Stimulated activated CD8-positive, alpha-beta memory T cell treated with anti-CD3 and anti-CD28 coated beads, Interleukin-15, amount 100 ng/mL, for 1 hour (primary cell): ENCODE measurements at places on chromosomes 1 and 21.

- no peak for DNase-seq
These were observed 252.4 kb downstream of the TOMM20 start for GRCh38 chr1:234875953-234876855.

DNA sequence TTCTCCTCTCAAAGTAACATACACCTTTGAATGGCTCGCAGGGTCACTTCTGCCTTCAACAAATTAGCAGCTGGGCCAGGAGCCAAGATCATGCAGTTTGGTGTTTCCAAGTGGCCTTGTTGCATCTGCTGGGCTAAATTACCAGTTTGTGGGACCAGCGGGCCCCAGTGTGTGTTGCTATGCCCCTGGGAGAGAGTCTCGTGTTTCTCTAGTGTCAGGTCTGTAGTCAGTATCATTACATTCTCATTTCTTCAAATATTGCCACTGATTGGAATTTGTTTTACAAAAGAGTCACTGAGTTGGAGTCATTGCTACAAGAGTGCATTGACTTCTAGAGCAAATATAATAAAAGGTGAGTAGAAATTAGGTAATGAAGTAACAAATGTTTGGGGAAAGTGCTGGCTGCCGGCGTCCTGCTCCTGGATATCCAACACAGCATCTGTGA is 35.5 kb downstream of the RHOU start:
- DNase-seq = no peak

GRCh38 chr1:30809514-30810263 is 52.1 kb upstream of the LAPTM5 start:
- DNase-seq = no peak

GRCh38 chr1:202569393-202570322 is 140.6 kb downstream of the SYT2 start:
- no peak for DNase-seq

GRCh38 chr1:192133350-192133926 is 24.8 kb upstream of the RGS18 start:
- no peak for DNase-seq

- DNase-seq = no peak
These were observed 107.2 kb upstream of the WNT4 start for GRCh38 chr1:22249928-22250680.

DNA sequence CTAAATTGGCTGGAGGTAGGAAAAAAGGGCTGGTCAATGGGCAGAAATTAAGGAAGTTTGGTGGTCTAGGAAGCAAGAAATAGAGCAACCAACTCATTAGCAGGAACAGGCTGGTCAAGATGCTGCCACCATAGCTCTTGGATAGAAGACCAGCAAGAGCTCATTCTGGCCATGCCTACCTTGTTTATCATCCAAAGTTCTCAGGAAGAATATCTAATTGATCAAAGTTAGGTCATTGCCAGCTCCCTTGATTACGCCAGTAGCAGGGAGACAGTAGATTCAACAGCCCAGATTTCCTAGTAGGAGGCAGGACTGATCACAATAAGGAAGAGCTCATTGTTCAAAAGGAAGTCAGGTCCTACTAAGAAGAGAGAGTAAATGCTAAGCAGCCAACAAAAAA is 370.2 kb downstream of the GPATCH2 start:
- DNase-seq = no peak

- no peak for DNase-seq
These were observed 48.2 kb downstream of the NTPCR start for GRCh38 chr1:232998646-232999045.

DNA sequence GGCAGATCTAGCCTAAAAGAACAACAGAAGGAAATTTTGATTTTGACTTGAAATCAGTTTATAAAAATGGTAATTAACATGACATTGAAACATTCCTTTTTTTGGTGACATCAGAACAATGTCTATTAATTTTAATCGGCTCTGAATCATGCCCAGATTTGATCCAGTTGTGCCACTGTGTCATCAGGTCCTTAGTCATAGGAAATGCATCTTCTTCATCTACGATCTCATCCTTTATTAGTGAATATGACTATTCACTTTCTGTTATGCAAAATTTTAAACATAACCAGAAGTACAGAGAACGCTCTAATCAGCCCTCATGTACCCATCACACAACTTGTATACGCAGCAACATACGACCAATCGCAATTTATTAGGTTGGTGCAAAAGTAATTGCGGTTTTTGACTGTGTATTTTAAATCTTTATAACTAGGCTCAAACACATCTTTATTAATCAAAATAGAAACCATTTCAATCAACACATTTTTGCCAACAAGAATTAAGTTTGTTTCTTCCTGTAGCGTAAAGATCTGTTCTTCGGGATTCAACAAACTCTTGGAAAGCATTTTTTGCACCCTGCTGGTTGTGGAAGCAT is 40.3 kb upstream of the TLR5 start:
- DNase-seq = no peak

- DNase-seq = no peak
These were observed 2.7 kb downstream of the AK4 start for GRCh38 chr1:65150583-65151263.

DNA sequence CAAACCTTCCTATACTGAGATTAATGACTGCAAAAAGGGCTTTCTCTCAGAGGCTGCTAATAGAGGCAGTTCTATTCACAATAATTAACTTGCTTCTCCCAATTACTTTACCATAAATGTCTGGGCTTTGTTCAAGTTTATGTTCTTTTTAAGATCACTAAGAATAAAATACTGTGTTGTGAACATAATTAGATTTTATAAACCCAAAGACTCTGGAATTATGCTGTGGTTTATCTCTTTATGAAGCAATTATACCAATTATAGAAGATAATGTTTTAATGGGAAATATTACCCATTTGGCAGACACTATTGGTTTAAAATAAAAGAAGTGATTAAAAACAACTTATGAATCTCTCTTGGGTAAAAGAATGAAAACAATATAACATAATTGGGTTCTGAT is 43.5 kb upstream of the IL12RB2 start:
- no peak for DNase-seq

- DNase-seq = no peak
These were observed 16.1 kb downstream of the ENSA start for GRCh38 chr1:150613061-150613920.

GRCh38 chr1:233613252-233614172 is at the start of gene KCNK1:
KCNK1 (plus strand) TSS chr1:233614106; CDS start chr1:233614172, 66 bp downstream.
- DNase-seq = no peak

- DNase-seq = no peak
These were observed 490 bp downstream of the SERINC2 start for GRCh38 chr1:31413405-31414001.

- no peak for DNase-seq
These were observed 54.4 kb downstream of the SYT6 start for GRCh38 chr1:114099268-114099667.

DNA sequence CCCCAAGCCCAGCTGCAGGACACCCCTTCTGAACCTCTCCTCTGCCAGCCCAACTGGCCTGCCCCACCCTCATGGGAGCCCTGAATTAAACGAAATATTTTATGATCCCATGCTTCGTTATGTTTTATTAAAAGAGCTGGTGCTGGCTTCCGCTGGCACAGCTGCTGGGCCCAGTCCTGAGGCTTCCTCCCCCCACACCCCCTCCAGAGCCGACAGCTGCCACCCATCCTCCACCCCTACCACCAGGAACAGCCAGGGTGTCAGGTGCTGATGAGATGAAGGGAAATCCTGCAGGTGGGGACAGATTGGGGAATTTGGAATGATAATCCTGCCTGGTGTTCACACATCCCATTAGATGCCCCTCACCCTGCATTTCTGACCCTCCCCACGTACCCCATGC is 19.0 kb downstream of the IGSF21 start:
- no peak for DNase-seq

GRCh38 chr1:6646499-6647148 is 22.0 kb downstream of the THAP3 start:
- DNase-seq = no peak

DNA sequence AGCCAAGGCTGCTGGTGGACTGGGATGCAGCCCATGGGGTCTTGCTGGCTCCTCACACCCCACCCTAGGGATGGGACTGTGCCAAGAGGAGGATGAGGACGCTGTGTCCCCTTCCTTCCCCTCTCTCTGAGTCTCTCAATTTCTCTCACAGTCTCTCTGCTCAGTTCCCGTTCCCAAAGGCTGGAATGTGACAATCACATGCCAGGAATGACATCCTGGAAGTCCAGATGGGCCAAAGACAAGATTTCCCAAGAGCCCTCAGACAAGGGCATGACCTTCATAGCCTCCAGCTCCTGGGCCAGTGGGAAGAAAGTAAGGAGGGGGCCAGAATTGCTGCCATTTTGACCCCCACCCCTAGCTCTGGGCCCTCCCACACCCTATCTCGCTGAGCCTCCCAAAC is 7.6 kb upstream of the CDCP2 start:
- DNase-seq = no peak

- no peak for DNase-seq
These were observed 121.2 kb upstream of the SGIP1 start for GRCh38 chr1:66412704-66413103.

DNA sequence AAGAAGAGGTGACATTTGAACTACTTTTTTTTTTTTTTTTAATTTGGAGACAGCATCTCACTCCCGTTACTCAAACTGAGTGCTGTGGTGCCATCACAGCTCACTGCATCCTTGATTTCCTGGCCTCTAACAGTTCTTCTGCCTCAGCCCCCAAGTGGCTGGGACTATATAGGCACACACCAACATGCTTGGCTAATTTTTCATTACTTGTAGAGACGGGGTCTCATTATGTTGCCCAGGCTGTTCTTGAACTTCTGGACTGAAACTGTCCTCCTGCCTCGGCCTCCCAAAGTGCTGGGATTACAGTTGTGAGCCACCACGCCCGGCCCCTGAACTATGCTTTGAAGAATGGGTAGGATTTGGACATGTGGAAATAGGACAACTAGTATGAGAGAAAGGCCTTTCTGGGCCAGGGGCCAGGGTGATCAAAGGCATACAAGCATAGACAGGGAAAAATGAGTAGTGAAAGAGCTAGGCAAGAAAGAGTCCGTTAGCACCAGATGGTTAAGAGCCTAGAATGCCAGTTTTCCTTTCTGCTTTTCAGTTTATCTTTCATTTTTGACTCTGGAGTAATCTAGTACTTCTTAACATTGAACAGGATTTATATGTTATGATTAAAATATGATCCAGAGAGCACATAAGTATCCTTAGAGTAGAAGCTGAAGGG is 6.3 kb downstream of the RABGAP1L start:
- DNase-seq = no peak

DNA sequence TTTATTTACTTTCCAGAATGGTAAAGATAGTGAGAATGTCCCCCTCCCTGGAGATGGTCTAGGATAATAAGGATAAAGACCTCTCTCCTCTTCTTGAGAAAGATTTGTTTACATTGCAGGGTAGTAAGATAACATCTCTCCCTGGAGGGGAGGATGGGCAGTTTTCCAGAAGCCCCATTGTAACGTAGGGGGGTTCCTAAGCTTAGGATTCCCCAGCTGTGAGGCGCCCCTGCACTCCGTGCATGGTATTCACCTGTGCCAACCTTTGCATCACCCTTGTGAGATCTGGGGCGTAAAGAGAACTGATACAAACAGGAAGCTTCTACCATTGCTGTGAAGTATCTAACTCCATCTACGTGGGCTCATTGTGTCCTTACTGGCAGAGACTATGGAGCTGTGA is 148.7 kb upstream of the DNAH14 start:
- no peak for DNase-seq
